Activated T-helper 1 cell treated with anti-CD3 and anti-CD28 coated beads, Interleukin-2, amount 50 U/mL, for 16 hours (primary cell): ENCODE measurements at places on chromosomes 11 and 22.

- no peak for DNase-seq
Observed at GRCh38 chr11:124798991-124799347, 1.2 kb downstream of the MSANTD2 start.

GRCh38 chr11:3341298-3341697 lies 37.6 kb downstream of the ZNF195 start:
- peak; percentile 26 for DNase-seq

- no peak for DNase-seq
Observed at GRCh38 chr22:43567691-43568324, 156.0 kb downstream of the MPPED1 start.

DNA sequence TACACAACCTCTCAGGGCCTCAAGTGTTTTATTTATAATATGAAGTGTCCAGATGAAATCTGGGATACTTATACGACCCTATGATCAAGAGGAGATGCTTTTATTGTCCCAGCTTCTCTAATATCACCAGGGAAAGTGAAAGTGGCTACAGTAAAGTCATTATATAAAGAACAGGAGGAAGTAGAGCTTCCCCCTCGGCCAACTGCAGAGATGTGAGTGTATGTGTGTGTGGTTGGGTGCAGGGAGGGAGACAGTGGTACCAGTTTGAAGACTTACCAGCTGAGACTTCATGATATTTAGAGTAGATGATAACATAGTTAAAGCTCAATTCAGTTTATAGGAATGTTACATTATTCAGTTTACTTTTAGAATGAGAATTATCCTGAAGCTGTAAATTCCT lies 373.6 kb upstream of the DDI1 start:
- no peak for DNase-seq

DNA sequence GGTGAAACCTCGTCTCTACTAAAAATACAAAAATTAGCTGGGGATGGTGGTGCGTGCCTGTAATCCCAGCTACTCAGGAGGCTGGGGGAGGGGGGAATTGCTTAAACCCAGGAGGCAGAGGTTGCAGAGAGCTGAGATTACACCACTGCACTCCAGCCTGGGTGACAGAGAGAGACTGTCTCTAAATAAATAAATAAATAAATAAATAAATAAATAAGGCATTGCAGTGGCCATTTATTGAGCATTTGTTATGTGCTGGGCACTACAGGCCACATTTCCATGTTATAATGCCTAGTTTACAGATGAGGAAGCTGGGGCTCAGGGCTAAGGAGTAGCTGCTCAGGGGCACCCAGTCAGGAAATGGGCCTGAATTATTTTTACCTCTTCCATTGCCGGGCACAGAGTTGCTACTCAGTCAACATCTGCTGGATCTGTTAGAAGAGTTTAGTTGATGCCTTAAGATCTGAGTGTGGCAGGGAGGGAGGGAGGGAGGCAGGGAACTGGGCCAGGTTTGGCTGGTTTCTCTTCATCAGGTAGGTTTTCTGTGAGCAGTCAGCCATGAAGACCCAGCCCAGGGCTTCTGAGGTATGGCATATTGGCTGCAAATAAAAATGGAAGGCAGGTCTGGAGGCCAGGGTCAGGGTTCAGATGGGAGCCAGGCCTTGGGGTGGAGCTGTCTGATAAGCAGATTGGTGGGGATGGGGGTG lies 5.6 kb downstream of the PVALB start:
- no peak for DNase-seq

GRCh38 chr11:61425367-61426131 lies 4.2 kb downstream of the CPSF7 start:
- no peak for DNase-seq

GRCh38 chr11:19912958-19913892 lies 200.6 kb downstream of the NAV2 start:
- no peak for DNase-seq

- no peak for DNase-seq
Observed at GRCh38 chr22:39204216-39204615, 40.6 kb downstream of the PDGFB start.

GRCh38 chr11:72897506-72897905 lies 83.3 kb downstream of the ATG16L2 start:
- no peak for DNase-seq

- DNase-seq: no peak
Observed at GRCh38 chr22:50452649-50453048, 22.2 kb downstream of the SBF1 start.

- DNase-seq: no peak
Observed at GRCh38 chr11:45563171-45563570, 102.3 kb downstream of the CHST1 start.

DNA sequence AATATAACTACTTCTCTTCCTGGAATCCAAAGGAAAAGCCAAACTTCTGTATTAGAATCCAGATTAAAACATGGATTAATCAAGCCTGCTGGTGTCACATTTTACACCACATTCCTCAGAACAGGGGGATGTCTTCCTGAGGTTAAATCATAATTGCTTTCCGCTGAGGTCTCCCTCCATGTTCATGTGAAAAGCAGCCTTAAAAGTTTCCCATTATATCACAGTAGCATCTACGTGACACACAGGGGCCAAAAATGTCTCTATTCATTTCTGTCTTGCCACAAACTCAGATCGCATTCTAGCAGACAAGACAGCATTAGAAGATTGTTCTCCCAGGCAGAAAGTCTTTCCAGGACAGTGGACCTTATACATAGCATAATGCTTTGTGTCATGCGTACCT lies 788.7 kb downstream of the OPCML start:
- no peak for DNase-seq

DNA sequence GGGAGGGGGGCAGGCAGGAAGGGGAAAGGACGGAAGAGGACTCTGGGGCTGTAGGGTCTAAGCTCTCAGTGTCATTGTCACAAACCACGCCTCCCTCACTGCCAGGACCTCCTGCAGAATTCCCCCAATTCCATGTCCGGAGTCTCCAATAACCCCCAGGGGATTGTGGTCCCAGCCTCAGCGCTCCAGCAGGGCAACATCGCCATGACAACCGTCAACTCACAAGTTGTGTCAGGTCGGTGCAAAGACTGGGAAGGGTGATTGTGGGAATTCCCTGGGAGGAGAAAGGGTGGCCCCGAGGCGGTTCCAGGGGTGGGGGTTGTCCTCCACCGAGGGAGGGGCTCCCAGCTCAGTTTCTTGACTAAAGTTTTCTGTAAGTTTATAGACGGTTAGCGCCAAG lies 86.0 kb downstream of the FEZ1 start:
- DNase-seq: no peak
